ENCODE measurements at places on chromosomes 4 and X.

DNA sequence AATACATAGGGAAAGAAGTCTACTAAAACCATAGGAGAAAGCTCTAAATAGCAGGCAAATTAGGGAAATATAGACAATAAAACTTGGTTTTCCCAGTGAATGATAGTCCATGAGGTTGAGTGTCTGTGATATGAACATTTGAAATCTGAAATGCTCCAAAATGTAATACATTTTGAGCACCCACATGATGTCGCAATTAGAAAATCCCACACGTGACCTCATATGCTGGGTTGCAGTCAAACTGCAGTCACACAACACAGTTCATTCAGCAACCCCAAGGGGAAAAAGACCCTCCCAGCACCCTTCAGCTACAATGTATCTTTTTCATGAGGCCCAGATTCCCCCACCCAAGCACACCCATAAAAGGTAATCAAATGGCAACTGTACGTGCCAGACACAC is 155.6 kb downstream of the BTC start:
- no peak for DNase-seq

- DNase-seq = no peak
These were observed 154.6 kb upstream of the MAGEB2 start for GRCh38 chrX:30060718-30061117.

DNA sequence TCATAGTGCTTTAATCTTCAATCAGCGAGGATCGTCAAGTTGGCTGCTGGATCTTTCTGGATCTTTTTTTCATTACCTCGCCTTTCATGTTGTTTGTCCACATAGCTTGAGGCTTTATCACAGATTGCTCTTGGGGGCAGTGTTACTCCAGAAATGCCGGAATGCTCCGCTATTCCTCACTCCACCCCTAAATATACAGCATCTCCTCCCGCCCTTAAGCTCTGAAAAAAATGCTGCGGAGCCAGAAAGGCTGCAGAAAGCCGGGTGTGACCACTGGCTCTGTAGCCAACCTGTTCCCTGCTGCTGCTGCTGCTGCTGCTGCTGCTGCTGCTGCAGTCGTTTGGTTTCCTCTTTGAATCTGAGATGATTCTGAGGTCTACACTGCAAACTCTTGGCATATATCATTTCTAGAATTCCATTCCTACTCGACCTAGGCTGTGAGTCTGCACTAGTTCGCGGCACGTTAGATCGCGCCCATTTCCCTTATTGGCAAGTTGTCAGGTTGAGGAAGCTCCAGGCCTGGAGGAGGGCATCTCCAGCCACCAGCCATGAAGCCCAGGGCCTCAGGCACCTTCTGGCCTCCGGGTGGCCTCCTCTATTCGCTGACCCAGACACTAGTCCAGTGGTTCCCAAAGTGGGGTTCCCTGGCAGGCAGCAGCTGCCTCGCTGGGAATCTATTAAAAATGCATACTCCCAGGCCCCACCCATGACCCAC is 34.2 kb downstream of the WDR13 start:
- DNase-seq = peak; percentile 52

GRCh38 chr4:185134307-185134869 is 8.7 kb upstream of the SLC25A4 start:
- DNase-seq = no peak

GRCh38 chrX:147736045-147736444 is 175.7 kb upstream of the FMR1 start:
- no peak for DNase-seq

- no peak for DNase-seq
These were observed 2.2 kb downstream of the LRPAP1 start for GRCh38 chr4:3530051-3530450.

GRCh38 chr4:76377911-76378310 is 43.0 kb downstream of the CCDC158 start:
- no peak for DNase-seq

- no peak for DNase-seq
These were observed 105.6 kb downstream of the HNRNPD start for GRCh38 chr4:82268050-82268825.

- no peak for DNase-seq
These were observed 3.0 kb downstream of the PDE6B start for GRCh38 chr4:628311-628741.

- no peak for DNase-seq
These were observed 1301.9 kb downstream of the PCDH7 start for GRCh38 chr4:32022071-32022470.

DNA sequence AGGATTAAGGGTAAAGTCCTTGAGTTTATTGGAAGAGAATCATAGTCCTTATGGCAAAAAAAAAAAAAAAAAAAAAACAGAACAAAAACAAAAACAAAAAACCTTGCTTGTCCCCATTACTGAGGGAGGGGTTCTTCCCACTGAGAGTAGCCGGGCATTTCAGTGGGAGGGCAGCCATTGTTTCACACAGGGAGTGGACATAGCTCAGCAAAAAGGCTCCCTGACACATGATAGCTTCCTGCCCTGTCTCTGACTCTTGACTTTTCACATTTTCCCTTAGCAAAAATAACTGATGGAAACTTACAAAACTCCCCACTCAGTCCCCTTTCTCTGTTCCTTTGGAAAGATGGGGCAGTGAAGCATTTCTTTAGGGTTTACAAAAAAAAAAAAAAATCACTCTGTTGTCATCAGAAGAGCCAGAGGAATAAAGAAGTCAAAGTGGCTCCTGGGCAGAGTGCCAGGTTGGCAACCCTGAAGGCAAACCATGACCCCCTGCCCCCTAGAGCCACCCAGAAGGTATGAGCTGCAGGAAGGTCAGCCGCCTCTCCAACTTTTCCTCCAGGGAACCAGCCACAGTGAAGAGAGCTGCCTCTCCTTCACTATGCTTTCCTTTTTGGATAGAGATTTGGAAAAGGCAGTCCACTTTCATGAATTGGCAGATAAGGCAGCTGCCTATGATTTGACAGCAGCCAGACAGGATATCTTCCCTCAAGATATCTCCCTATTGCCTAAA is 170.6 kb downstream of the KDR start:
- no peak for DNase-seq

DNA sequence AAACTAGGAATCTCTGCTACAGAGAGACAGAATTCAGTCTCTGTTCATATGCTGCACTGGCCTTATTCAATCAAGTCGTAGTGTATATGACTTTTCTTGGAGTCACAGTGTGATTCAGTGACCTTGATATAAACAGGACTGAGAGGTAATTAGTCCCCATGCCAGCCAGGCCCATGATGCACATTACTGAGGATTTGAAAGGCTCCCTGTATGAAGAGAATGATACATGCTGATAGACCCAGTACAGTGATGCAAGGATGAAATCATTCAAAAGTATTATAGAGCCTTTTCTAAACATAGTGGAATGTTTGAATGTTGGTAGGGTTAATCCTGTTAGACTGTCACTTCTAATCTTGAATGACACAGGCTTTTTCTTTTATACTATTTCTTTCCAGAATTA is 34.1 kb downstream of the ANXA3 start:
- DNase-seq = no peak

DNA sequence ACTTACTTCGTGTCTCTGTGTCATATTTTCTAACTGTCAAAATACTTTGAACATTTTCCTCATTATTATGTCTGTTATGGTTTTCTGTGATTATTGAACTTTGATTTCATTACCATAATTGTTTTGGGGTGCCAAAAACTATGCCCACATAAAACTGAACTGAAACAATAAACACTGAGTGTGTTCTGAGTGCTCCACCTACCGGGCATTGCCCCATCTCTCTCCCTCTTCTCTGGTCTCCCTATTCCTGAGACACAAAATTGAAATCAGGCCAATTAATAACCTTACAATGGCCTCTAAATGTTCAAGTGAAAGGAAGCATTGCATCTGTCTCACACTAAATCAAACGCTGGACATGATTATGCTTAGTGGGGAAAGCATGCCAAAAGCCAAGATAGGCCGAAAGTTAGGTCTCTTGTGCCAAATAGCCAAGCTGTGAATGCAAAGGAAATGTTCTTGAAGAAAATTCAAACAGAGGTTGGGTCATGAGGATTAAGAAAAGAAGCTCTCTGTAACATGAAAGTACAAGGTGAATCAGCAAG is 972.3 kb downstream of the PCDH7 start:
- no peak for DNase-seq

GRCh38 chr4:4969298-4969697 is 50.0 kb downstream of the CYTL1 start:
- peak; percentile 17 for DNase-seq

DNA sequence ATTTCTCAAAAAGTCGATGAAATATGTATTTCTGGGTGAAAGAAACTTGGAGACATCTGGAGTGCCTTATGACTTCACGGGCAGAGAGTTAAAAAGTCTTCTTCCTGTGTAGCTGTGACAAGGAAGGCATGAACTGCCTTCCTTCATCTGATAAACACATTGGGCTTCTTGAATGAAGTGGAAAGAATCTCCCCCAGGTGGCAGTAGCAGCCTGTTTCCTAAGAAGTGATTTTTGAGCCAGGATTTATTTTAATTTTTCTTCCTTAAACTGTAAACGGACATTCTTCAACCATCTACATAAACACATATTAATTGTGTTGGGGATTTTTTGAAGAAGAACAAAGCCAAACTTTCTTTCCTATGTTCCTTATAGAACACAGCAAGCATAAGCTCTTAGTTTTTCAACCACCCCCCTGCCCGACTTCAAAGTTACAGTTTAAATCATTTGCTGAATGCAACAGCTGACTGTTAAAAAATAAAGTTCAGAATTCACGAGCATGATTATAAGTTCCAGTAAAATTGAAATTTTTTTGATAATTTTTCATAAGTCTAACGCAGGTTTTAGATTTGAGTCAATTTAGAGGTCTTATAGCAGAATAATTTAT is 980 bp upstream of the GIMD1 start:
- DNase-seq = no peak

- no peak for DNase-seq
These were observed 88.4 kb upstream of the SHOX start for GRCh38 chrX:542179-542578.

- no peak for DNase-seq
These were observed 23.8 kb downstream of the CENPC start for GRCh38 chr4:67521506-67521905.

- no peak for DNase-seq
These were observed 3.4 kb upstream of the S100G start for GRCh38 chrX:16646366-16647138.

DNA sequence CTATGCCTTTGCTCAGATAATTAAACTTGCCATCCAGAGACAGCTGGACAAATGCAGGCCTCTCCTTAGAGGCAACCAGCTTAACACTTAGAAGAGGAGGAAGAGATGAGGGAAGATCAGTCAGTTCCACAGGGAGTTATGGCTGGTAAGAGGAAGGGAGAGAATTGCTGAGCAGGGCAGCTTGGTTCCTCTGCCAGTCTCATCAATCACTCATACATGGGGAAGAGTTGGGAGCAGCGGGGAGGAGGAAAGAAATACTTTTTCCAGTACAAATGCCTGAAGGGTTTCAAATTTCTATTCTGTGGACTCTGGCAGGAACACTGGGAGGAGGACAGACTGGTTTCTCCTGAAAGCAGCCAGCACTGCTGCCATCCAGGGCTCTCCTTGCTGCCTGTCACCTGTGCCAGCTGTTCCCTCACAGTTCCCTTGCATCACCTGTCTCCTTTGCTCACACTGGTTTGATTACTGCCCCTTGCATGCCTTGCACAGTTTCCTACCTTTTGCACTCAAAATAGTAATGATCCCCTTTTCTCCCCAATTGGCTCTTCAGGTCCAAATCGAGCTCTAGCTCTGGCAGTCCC is 59.5 kb downstream of the PGRMC2 start:
- no peak for DNase-seq

DNA sequence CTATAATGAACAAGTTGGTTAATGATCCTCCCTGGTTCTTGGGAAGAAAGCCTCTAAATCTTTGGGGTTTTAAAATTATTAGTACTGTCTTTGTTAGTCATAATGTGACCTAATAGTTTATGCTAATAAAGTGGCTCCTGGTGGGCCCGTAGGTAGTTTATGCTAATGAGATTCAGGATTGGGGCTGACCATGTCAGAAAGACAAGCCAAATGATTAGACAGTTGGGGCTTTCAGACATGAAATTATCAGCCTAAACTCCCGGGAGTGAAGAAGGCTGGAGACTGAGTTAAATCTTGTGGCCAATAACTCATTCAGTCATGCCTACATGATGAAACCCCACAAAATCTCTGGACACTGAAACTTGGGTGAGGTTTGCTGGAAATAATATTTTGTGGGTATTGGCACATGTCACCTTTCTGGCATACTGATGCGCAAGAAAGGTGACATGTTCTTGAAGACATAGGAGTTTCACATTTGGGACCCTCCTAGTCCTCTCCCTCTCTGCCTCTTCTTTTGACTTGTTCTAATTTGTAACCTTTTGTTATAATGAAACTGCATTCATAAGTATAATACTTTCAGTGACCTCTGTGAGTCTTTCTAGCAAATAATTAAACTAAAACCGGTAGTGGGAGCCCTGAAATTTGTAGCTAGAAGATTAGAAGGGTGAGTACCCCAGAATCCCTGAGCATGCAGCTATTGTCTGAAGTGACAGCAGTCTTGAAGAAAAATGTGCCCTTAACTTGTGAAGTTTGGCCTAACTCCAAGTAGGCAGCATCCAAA is 196.8 kb upstream of the FSTL5 start:
- DNase-seq = no peak

- DNase-seq = no peak
These were observed at the start of gene TMEM144 for GRCh38 chr4:158209825-158210807. TSS of gene TMEM144 (plus strand) at chr4:158210486. CDS start at chr4:158212668, 2,182 bp downstream.

- DNase-seq = no peak
These were observed 133.3 kb upstream of the ZIC3 start for GRCh38 chrX:137432609-137433008.

DNA sequence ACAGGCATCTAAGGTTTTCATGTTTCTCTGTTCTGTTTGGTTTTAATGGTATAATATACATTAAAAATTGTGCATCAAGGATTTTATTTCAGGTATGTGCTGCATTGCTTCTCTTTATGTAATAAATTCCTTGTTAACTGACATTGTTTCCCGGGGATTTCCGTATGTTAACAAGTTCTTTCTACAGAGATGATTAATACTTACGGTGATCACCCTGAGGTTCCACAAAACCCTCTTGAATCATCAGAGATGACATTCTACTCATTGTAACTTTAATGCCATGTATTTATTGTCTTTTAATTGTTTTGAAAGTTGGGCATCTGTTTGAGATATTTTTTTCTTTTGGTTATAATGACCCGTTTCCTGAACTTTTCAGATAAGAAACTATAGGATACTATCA is 37.5 kb downstream of the ARHGAP10 start:
- no peak for DNase-seq

GRCh38 chr4:95249426-95250021 is 299.2 kb downstream of the UNC5C start:
- DNase-seq = no peak

DNA sequence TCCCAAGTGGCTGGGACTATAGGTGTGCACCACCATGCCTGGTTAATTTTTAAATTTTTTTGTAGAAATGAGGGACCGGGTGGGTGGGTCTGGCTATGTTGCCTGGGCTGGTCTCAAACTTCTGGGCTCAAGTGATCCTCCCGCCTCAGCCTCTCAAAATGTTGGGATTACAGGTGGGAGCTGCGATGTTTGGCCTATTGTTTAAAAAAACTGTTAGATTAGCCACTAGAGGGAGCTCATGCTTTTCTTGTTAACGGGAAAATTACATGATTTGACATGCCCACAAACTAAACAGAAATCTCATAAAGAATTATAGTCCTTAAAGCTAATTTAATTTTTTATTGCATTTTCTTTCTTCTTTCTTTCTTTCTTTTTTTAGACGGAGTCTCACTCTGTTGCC is 5.0 kb upstream of the SDAD1 start:
- DNase-seq = no peak

All from GOT3 (cell line).